ENCODE measurements at places on chromosomes 1 and 21.
A peak's percentile ranks its signal among the peaks of the same experiment; 100 is the strongest.

DNA sequence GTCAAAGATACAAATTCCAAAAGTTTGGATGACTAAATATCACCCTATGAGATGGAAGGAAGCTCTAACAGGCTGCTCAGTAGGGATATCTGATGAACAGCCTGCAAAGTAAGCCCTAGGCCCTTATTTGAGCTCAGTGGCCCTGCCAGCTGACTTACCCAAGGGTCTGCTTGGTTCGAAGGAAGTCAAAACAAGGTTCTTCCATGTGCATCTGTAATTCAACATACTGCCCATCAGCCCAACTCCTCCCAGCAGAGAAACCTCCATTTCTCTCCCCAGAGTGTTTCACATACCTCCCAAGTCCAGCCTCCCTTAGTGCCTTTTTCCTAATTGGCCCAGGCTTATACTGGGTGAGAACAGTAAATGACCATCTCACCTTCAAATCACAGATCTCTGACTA lies 86.6 kb downstream of the NRDC start:
- no peak for DNase-seq

- DNase-seq = peak; percentile 65
Measured at GRCh38 chr1:43358121-43358745, 548 bp upstream of the CDC20 start.

- DNase-seq = no peak
Measured at GRCh38 chr1:54850069-54850730, 36.8 kb downstream of the DHCR24 start.

DNA sequence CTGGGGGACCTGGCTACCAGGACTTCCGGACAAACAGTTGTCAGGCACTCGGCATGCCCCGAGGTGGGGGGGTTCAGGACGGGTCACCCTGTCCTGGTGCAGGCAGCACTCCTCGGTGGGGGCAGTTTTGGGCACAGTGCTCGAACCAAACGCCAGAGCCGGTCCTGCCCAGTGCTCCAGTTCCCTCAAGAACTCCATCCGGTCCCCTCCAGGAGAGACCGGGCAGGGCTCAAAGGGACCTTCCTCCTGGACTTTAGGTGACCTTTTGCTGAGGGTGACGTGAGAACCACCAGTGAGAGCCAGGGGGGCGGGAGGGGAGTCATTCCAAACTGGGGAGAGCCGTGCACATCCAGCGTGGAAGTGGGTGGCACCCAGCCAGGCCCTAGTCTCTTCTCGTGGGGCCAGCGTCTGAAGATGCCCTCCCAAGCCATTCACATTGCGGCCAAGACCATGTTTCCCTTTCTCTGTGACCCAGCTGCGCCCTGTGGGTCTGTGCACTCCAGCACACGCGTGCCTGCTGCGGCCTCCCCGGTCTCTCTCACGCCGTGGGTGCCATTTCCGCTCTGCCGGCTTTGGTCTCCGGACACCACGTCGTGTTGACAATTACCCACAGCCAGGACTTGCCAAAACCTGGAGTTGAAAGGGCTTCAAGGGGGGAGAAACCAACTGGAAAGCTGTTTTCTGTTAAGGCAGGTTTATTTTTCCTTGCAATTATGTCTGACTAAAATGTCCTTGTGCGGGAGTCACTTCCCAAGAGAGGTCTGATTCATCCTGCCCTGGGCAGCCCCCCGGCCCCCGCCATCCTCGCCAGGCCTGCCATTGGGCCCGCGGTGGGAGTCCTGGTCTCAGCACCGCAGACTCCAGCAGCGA lies 178.8 kb upstream of the ARHGEF16 start:
- no peak for DNase-seq

DNA sequence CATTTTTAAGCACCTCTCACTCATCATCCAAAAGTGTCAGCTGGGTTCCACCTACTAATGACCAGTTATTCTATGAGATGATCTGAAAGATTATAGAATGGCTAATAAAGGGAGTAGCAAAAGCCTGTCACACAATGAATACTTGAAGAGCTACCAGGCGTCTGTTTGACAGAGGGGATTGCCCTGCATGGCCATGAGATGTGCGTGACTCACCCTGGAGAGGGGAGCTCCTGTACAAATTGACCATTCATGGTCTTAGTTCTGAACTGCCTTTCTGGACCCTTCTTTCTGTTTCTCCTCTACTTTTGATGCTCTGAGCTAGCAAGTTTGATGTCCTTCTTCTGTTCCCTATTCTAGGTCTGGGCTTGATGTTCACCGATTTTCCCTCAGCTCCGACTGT lies 85.2 kb upstream of the ABCD3 start:
- DNase-seq = no peak

GRCh38 chr1:147292631-147293251 lies 50.3 kb downstream of the CHD1L start:
- peak; percentile 31 for DNase-seq

DNA sequence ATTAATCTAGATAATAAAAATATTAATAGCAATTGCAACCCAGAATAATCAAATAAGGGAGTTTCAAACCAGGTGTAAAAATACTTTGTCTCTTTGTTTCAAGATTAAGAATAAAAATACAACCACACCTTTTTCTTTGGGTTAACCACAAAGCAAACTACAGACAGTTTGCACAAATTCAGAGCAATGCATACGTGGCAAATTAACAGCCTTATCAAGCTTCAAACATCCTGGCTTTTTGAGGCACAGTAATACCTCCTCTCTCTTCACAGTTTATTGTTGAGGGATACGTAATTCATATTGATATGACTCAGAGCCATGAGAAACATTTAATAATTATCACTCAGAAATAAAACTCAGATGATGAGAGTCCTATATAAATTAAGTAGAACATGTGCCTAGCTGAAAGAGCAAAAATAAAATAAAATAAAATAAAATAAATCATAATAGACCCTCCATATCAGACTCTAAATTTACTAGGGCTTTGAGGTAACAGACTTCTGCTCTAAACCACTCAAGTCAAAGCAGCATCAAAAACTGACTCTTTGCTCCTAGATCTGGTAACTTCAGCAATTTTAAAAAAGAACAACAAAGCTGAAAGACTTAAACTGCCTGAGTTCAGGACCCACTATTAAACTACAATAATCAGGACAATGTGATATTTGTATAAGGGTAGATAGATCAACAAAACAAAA lies 11.4 kb downstream of the EDEM3 start:
- DNase-seq = no peak

DNA sequence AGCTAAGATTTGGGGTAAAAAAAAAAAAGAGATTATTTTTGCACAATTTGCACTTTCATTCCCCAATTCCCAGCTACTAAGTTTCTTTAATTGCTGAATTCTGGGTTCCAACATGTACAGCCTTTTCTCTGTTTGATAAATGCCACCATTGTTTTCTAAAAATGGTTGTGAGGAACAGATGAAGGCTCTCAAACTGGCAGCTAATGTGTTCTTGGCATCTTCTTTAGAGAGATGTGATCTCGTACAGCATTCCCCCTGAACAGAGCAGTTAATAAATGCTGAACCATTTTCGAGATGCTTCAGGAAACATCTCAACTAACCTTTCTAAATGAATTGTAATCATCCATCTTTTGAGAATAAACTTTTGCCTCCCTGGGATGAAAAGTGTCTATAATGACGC lies 107.9 kb upstream of the DYNLT5 start:
- no peak for DNase-seq

GRCh38 chr1:218351391-218352074 lies 6.4 kb downstream of the TGFB2 start:
- peak; percentile 78 for DNase-seq

DNA sequence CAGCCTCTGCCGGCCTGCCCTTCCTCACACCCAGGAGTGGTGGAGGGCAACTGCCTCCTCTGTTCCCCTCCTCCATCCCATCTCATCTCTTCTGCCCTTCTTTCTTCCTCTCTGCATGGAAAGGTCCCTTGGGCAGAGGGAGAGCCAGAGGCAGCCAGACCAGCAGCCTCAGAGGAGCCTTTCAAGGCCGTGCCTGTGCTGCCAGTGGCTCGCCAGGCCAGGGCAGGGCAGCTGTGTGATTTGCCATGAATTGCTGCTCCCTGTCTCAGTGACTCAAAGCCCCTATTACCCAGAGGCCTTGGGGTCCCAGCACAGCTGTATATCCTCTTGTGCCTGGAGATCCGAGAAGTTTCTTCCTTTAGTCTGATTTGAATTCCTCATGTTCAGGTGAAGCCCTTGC lies 21.9 kb downstream of the TMCC2 start:
- DNase-seq = no peak

- no peak for DNase-seq
Measured at GRCh38 chr1:1770102-1770501, 8.2 kb downstream of the NADK start.

DNA sequence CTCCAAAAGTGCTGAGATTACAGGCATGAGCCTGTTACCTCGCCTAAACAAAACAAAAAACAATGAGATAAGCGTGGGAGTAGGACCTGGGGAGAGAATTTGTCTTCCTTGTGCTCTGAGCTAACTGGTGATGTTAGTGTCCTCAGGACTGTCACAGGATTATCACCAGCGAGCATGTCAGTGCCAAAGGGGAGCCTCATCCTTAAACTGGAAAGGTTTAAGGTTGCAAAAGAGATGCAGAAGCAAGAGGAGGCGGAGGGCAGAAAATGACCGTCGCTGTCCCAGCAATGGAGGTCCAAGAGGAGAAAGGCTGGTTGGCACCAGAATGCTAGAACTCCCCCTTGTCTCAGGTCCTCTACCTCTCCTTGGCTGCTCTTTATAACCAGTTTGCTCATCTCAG lies 3.9 kb downstream of the SYPL2 start:
- no peak for DNase-seq

GRCh38 chr1:96281491-96281890 lies 440.1 kb upstream of the PTBP2 start:
- DNase-seq = no peak

DNA sequence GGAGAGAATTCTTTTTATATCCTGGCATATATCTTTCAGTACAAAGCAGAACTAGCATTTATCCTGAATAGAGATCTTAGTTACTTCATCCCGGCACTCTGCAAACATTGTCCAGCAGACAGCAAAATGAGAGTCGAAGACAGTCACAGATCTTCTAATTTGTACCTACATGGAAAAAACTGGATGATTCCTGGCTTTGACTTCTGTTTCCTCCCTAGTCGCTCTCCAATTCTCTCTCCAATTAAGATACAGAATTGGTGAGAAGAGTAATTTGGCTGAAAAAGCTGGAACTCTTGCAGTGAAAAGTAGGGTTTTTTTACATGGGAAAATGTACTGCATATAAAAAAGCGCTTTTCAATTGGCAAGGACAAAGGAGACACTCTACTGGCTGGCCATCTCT lies 151.1 kb upstream of the C8B start:
- DNase-seq = no peak

GRCh38 chr1:161486806-161487741 lies 18.2 kb upstream of the FCGR2A start:
- DNase-seq = peak; percentile 74

DNA sequence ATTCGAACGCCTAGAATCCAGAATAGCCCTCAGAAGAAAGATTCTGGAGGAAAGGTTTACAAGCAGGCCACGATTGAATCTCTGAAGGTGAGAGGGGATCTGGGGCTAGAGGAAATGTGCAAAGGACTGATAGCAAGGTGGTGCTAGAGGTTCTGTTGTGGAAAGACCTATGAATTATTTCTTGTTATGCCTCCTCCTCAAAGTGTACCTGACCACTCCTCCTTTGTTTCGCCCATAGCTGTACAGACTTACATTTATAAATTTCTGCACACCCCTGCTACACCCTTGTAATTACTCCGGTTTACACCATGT lies 986 bp downstream of the TCEANC2 start:
- peak; percentile 38 for DNase-seq

GRCh38 chr1:203524152-203524551 lies 30.2 kb downstream of the OPTC start:
- DNase-seq = no peak

DNA sequence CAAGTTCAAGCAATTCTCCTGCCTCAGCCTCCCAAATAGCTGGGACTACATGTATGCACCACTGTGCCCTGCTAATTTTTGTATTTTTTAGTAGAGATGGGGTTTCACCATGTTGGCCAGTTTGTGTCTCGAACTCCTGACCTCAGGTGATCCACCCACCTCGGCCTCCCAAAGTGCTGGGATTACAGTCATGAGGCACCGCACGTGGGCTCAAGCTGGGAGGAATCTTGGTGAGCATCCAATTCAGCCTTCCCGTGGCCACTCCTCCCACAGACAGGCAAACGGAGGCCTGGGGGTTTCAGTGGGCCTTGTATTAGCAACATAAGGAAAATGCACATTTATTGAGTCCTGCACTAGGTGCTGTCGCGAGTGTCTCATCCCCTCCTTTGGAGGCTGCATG lies 24.5 kb upstream of the VWA5B1 start:
- no peak for DNase-seq

DNA sequence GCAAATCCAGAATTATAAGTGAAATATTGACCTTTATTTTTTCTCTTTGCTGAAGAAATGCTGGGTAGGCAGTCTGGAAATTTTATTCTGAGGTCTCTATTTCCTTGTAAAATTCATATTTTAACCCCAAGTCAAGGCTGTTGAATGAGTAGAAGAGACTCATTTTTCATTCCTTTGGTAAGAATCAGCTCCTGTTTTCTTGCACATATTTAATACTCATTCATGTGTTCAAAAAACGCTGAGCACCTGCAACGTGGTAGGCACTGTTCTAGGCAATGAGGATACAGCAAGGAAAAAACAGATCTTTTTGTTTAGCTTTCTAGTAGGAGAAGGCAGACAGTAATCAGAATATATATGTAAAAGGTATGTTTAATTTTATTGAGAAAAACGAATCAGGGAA lies 1.5 kb downstream of the PRKAA2 start:
- no peak for DNase-seq
